ENCODE measurements at places on chromosomes 3 and 15.

- DNase-seq, result no peak
These were observed 30.8 kb downstream of the DNAH1 start for GRCh38 chr3:52346623-52347530.

GRCh38 chr3:21152555-21152954 is 598.5 kb downstream of the ZNF385D start:
- DNase-seq, result no peak

- no peak for DNase-seq
These were observed 138.7 kb downstream of the ZPLD1 start for GRCh38 chr3:102573483-102574028.

DNA sequence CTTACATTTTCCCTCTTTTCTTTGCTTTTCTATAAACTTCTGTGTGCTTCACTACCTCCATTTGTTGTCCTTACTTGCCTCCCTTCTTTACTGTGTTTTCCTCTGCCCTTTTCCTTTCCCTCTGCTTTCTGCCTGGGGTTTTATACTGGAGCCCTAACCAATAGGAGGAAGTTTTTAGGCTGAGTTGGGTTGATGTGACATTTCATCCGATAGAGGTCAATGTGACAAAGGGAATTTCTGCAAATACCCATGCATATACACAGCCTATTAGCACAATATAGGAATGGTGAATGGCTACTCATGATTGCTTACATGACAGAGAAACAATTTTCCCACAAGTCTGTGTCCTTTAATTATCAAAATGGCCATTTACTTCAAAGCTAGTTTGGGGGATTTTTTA is 153.0 kb upstream of the ARPP21 start:
- no peak for DNase-seq

GRCh38 chr3:53264718-53265117 is 8.9 kb upstream of the TKT start:
- no peak for DNase-seq

DNA sequence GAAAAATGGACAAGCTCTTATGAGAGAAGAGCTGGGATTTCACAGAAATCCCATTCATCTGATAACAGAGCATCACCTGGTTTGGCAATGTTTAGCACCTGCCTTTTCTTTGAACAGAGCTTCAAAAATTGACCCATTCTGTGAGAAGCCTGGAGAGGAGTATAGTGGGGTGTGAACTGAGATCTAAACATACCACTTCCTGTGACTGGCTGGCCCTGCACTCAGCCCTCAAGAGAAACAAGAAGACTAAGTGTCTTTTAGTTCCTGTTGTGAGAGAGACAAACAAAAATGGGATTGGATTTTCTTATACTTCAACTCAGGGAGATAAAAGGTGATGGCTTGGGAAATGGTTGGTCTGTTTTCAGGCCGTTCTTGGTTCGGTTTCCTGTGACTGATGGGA is 1060.2 kb downstream of the ROBO1 start:
- no peak for DNase-seq

GRCh38 chr3:9750556-9751411 is 1.0 kb downstream of the OGG1 start:
- DNase-seq, result no peak

DNA sequence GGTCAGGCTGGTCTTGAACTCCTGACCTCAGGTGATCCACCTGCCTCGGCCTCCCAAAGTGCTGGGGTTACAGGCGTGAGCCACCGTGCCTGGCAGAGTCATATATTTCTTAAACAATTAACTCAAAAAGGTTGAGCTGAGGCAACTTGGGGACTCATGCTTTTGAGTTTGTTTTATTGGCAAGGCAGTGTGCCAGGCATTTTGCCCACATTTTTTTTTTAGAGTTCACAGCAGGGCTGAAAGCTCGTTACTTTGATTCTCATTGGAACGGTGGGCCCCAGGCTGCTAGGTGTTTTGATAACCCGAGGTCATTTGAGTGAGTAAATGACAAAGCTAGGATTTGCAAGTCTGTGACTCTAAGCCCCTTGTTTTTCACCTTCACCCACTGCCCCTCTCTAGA is 76.2 kb downstream of the CCK start:
- DNase-seq, result no peak

DNA sequence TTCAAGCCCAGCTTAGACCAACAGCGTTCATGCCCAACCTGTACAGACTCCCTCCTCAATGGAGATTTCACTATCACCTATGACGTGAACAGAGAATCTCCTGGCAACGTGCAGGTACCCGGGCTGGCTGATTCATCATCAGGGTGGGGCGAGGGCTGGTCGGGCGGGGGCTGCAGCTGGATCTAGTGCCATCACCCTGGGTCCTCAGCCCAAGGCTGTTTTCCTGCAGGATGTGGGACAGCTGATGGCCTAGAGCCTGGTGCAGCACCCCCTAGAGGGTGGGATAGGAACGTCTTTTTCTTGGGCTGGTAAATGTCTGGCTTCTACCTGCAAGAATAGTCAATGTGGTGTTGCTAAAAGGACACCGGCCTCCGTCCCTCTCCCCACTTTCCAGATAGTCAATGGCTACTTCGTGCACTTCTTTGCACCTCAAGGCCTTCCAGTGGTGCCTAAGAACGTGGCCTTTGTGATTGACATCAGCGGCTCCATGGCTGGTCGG is 4.4 kb downstream of the ITIH3 start:
- peak; percentile 27 for DNase-seq

DNA sequence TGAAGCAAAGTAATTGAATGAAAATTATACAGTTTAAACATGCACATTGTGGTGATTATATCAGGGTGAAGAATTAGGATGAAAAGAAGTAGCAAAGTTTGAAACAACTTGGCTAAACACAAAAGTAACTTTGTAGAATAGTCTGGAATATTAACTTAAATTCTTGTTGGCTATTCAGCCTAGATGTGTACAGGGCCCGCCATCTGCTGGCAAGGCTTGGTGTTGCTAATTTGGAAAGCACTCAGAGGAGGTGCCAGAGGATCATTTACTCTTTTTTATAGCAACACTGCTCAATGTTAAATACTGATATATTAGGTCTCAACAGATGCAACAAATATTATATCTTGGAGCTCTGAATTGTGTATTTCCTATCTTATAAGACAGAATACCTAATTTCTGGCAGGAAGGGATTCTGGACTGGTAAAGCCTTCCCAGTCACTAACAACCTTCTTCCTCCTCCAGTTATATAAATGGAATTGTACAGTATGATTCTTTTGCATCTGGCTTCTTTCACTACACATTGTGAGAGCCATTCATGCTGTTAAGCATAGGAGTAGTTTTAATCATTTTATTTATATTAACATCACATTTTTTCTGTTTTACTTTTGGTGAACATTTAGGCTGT is 36.1 kb downstream of the TTC23 start:
- DNase-seq, result peak; percentile 63
